ENCODE measurements at places on chromosomes 3 and 15. TPM values are rescaled to one million over a fixed set of nuclear protein-coding genes. Genes with fewer than 3 reads are reported as not detected.

The ISLR2 gene
- 2.4 TPM for polyA plus RNA-seq

The STARD5 gene
- polyA plus RNA-seq = 4.5 TPM

The SNTN gene
- not detected for polyA plus RNA-seq

The PLSCR4 gene
- polyA plus RNA-seq = 26.1 TPM

The FEZF2 gene
- not detected for polyA plus RNA-seq

GRCh38 chr15:92928225-92928750 lies 28.2 kb downstream of the CHD2 start:
- no peak for DNase-seq

GRCh38 chr3:177681852-177682251 lies 484.6 kb upstream of the TBL1XR1 start:
- no peak for DNase-seq

DNA sequence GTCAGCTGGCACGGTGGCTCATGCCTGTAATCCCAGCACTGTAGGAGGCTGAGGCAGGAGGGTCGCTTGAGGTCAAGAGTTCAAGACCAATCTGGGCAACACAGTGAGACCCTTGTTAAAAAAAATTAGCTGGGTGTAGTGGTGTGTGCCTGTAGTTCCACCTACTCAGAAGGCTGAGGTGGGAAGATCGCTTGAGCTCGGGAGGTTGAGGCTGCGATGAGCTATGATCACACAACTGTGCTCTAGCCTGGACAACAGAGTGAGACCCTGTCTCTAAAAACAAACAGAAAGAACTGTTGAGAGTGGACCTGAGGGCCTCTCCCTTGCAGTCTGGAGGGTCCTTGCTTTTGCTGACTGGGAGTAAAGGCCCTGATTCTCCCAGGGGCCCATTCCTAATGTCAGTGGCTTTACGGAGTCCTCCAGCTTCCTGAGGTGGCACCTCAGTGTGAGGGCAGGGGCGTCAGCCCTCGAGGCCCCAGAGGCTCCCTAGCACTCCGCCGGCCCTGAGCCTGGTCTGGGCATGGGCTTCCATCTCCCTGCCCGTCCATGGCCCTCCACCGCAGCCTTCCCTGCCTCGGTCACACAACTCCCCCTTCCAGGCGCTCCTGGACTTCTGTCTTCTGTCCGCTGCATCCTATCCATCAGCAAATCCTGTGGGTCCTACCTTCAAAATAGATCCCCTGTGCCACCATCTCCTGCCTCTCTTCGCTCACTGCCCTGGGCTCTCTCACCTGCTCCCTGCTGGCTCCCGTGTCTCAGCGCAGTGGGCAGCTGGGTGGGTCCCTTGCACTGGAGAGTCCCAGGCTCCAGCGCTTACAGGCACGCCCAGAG lies 19.0 kb downstream of the FBLN2 start:
- no peak for DNase-seq

GRCh38 chr3:129238945-129239705 lies 10.3 kb upstream of the COPG1 start:
- no peak for DNase-seq

DNA sequence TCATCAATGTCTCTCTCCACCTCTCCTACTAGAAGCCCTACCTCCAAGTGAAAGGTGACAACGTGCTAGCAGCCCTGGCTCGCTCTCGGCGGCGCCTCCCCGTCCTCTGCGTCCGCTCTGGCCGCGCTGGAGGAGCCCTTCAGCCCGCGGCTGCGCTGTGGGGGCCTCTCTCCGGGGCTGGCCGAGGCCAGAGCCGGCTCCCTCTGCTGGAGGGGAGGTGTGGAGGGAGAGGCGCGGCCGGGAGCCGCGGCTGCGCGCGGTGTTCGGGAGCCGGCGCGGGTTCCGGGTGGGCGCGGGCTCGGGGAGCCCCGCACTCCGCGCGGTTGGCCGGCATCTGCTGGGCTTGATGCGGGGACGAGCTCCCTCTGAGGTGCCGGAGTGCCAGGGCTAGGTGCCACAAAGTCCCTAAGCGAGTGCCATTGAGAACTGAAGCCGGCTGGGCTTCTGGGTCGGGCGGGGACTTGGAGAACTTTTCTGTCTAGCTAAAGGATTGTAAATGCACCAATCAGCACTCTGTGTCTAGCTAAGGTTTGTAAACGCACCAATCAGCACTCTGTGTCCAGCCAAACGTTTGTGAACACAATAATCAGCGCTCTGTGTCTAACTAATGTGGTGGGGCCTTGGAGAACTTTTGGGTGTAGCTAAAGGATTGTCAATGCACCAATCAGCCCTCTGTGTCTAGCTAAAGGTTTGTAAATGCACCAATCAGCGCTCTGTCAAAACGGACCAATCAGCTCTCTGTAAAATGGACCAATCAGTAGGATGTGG lies 84.8 kb upstream of the ARRDC4 start:
- DNase-seq = no peak

GRCh38 chr15:67917037-67917436 lies 77.2 kb upstream of the RNU6-1 start:
- no peak for DNase-seq

GRCh38 chr3:163518065-163518464 lies 1560.2 kb downstream of the SI start:
- no peak for DNase-seq

- DNase-seq = no peak
These were observed 56.3 kb downstream of the CCR4 start for GRCh38 chr3:33007776-33008175.

- no peak for DNase-seq
These were observed 126.5 kb upstream of the SLC7A14 start for GRCh38 chr3:170712336-170712735.

DNA sequence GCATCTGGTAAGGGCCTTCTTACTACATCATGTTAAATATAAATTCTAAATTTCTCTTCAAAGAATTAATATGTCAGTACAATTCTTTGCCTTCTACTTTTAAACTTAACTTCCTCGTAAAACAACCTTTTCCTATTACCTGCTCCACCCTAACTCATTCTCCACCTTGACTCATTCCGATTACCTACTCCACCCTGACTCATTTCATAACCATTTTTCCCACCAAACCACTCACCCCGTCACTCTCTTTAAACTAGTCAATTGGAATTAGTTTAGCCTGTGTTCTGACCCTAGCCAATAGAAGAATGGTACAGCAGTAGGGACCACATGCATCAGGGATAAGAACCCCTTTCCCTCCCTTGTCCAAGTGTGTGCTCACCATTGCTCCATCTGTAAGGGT lies 65.6 kb downstream of the PLSCR2 start:
- no peak for DNase-seq

DNA sequence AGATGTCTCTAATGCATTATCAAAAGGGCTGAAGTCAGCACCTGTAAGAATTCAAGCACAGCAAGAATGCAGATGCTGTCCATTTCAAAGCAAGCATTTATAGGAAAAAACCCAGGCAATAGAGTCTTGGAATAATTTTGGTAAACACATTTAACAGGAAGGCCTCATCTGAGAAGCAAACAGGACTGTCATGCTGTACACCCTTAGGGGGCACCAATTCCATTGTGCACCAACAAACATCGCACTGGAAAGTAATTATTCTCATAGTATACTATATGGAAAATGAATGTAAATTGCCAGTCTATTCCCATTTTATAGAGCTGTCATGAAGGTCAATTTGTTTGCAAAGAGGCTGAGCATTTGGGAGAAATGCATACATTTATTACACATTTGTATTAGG lies 247.3 kb upstream of the SUCLG2 start:
- no peak for DNase-seq

GRCh38 chr15:99050328-99050980 lies 42.9 kb upstream of the PGPEP1L start:
- DNase-seq = no peak
